ENCODE measurements at places on chromosomes 4 and X.

- DNase-seq: no peak
Observed at GRCh38 chrX:11888421-11888820, 130.4 kb downstream of the MSL3 start.

GRCh38 chrX:119617517-119618164 is 11.4 kb upstream of the NKRF start:
- DNase-seq: no peak

- no peak for DNase-seq
Observed at GRCh38 chr4:78332976-78333375, 218.6 kb upstream of the ANXA3 start.

DNA sequence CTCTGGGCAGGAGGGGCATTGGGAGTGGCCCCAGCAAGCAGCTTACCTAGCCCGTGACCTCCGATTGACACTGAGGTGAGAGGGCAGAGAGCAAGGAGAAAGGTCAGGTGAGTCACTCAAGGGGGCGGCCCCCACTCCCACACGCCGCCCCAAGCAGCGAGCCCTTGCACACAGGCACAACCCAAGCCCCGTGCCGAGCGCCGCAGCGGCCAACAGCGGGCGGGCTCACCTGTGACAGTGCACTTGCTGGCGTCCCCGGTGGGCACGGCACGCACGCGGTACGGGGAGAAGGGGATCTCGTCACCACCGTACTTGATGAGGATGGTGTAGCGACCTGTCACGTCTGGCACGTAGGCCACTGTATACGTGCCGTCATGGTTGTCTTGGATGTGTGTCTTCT is 17.2 kb downstream of the FLNA start:
- no peak for DNase-seq

GRCh38 chr4:81085291-81085690 is 54.8 kb downstream of the BMP3 start:
- no peak for DNase-seq
